ENCODE measurements at places on chromosomes 2 and 18.

GRCh38 chr2:219428469-219428868 is 6.2 kb upstream of the SPEG start:
- DNase-seq, result no peak

- no peak for DNase-seq
These were observed 47.6 kb downstream of the KLHL29 start for GRCh38 chr2:23432531-23432930.

GRCh38 chr2:239625156-239625845 is 224.5 kb upstream of the HDAC4 start:
- no peak for DNase-seq

GRCh38 chr2:100720445-100720844 is 99.5 kb upstream of the NPAS2 start:
- no peak for DNase-seq

GRCh38 chr2:35858216-35858615 is 497.4 kb upstream of the CRIM1 start:
- no peak for DNase-seq

- DNase-seq, result no peak
These were observed 28.4 kb upstream of the PUM2 start for GRCh38 chr2:20378891-20379519.

- no peak for DNase-seq
These were observed 36.6 kb downstream of the EHBP1 start for GRCh38 chr2:62741954-62742722.

GRCh38 chr2:96528006-96528699 is 8.4 kb upstream of the ARID5A start:
- DNase-seq, result no peak

- DNase-seq, result peak; percentile 16
These were observed 543 bp downstream of the HADHB start for GRCh38 chr2:26245231-26245732.

DNA sequence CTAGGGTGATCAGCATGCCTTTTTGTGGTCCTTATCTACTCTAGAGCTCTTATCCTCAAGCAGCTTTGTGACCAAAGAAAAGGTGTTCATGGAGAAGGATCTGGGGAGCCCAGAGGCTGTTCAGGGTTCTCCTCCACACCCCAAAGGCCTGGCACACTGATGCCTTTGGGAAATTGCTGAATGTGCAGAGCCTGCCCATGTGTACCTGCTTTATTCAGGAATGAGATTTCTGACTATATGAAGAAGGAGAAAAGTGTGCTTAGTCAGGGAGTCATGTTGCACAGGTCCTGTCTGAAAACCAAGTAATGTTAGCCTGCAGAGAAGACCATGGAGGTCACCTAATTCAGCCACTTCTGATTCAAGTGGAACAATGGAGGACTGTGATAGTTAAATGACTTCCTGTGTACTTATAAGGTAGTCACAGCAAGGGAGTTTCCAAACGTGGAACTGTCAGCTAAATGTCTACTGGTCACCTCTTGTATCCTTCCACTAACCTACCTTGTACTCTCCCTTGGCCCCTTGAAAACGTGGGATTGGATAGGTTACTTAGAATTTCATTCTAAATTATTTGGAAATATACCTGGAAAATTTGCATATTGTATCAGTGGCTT is 81.3 kb downstream of the LIMS1 start:
- DNase-seq, result no peak

GRCh38 chr2:29114586-29114945 is 649 bp upstream of the CLIP4 start:
- DNase-seq, result no peak

DNA sequence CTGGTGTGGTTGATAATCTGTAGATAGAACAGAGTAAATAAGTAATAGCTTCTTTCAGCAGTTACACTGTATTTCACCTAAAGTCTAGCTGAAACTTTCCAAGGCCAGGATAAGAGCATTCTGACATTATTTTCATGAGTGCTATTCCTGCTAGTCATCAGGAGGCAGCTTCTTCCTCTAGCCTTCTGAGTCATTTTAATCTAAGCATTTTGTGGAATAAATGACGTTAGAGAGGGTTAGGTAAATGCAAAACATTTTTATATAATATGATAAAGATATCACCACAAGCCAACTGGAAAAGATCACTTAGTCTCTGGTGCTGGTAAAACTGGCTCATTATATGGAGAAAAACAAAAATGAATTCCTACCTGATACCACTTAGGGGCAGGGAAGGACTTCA is 138.5 kb downstream of the MEP1B start:
- DNase-seq, result no peak

- no peak for DNase-seq
These were observed 544 bp upstream of the AGFG1 start for GRCh38 chr2:227471412-227471811.

DNA sequence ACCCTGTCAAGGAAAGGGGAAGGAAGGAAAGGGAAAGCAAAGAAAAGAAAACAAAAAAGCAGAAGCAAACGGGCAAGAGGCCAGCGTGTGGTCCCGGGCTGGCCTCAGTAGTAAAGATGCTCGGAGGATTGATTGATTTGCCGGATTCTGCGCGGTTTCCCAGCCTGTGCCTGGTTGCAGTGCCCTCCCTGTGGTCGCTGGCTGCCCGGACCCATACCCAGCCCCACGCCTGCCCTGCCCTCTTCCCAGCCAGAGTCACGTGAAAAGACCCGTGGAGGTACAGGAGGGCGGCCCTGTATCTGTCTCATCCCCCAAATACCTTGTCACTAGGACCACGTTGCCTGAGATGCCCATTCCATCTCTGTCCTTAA is 55.1 kb upstream of the IMP4 start:
- DNase-seq, result no peak

- no peak for DNase-seq
These were observed 27.9 kb upstream of the PTMA start for GRCh38 chr2:231680285-231680991.

DNA sequence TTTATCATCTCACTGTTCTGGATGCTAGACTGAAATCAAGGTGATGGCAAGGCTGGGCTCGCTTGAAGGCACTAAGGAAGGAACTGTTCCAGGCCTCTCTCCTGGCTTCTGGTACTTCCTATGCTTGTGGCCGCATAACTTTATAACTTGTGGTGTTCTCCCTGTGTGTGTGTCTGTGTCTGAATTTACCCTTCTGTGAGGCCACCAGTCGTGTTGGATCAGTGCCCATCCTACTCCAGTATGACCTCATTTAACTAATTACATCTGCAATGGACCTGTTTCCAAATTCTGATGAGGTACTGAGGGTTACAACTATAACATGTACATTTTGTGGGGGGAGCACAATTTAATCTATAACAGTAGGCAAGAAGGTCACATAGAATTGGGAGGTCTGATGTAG is 41.6 kb downstream of the LYPD6B start:
- no peak for DNase-seq

- DNase-seq, result no peak
These were observed 259.3 kb downstream of the NEDD4L start for GRCh38 chr18:58303363-58303762.

GRCh38 chr2:106890606-106891005 is 4.6 kb upstream of the ST6GAL2 start:
- no peak for DNase-seq

GRCh38 chr2:120949027-120949956 is 213.6 kb downstream of the GLI2 start:
- no peak for DNase-seq

DNA sequence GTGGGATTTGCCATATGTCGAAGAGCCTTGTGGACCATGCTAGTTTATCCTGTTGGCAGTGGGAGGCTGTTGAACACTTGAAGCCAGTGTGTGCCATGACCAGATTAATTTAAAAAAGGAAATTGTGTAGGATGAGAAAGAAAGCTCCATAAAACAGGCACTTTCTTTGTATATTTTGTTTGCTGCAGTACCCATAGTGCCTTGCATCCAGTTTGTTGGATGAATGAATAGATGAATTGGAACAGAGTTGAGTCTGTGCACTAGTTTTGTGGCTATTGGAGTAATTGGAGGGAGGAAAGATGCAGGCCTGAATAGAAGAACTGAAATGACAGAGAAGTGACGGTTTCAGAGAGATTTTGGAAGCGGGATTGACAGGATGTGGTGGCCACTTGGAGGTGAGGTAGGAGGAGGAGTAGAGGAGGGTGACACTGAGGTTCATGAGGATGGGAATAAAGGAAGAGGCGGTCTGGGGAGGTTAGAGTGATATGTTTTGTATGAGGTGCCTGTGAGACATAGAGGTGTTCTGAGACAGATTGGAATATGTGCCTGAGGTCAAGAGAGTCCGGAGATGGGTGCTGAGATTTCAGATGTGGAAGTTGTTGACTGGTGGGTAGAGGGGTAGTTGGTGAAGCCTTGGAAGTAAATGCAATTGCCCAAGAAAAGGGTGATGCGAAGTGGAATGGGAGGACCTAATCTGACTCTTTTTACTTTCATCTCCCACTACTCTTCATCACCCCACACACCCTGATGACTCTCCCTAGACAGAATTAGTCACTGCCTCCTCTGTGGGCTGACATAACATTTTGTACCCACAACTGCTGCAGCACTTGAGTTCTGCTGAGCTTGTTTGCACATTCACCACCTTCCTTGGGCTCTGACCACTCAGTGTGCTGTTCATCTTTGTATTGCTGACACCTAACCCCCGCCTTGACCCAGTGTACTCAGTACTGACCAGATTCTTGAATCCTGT is 5.1 kb downstream of the DGUOK start:
- DNase-seq, result no peak

DNA sequence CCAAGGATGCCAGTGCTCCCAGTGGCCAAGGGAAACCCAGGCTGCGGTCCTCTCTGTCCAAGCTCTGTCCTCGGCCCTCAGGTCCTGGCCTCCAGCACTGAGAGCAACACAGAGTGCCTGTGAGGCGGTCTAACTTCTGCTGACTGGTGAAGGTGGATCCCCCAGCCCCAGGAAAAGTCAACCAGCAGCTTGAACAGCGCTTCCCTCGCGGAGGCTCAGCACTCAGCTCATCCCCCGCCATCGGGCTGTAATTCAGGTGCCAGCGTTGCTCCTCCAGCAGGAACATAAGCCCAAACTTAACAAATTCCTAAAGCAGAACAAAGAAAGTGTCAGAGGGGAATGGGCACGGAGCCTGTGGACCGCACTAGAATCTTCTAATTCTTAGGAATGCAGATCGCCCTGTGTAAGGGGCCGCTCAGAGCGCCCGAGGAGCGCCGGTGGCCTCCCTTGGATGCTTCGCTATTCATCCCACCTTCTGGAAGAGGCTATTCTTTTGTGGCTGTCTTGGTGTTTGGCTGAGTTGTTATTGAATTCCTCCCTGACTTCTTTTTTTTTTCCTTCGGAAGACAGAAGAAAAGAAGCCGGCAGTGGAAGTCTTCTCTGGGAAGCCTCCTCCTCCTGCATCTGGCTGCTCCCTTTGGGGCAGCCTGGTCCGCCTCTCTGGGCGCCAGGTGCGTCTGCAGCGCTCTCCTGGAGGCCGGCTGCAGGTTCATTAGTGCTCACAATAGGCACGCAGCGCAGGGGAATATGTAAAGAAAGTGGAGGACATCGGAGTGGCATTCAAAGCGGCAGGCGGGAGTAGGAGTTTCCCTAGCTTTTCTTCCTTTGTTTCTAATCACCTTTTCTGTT is 905.6 kb downstream of the TSN start:
- no peak for DNase-seq

DNA sequence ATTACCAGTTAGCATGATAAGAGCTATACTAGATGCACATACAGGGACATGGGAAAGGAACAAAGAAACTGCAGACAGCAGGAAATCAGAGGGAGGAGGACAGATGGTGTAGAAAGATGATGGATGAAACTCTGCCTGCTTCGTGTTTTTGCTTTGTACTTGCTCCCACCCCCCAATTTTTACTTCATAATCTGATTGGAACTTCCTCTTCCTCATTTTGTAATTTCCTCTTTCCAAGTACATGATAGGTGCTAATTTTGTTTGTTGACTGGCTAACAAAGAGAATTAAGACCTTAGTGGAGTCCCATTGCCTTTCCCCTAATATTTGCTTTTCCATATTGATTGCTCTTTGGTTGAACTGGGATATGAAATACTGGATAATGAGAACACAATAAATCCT is 76.0 kb upstream of the PELI1 start:
- DNase-seq, result no peak

- no peak for DNase-seq
These were observed 8.6 kb upstream of the FAHD2A start for GRCh38 chr2:95393901-95394300.

GRCh38 chr2:17242813-17243485 is 275.3 kb downstream of the RAD51AP2 start:
- DNase-seq, result no peak

GRCh38 chr2:168710754-168711467 is 91.5 kb upstream of the NOSTRIN start:
- no peak for DNase-seq

DNA sequence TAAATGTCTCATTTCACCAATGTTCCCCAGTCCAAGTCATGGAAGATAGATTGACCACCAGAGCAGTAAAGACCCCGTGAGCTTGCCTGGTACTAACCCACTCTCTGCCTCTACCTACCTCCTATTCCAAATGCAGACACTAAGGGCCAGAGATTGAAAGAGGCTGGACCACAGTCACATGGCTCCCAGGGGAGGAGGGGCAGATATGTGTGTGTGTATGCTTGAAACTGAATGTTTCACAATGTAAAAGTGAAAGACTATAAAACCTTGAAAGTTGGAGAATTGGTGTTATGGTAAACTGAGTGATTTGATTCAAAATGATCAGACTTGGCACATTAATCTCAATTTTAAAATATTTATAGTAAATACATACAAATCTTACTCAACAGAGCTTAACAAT is 21.7 kb upstream of the KLHL29 start:
- no peak for DNase-seq

DNA sequence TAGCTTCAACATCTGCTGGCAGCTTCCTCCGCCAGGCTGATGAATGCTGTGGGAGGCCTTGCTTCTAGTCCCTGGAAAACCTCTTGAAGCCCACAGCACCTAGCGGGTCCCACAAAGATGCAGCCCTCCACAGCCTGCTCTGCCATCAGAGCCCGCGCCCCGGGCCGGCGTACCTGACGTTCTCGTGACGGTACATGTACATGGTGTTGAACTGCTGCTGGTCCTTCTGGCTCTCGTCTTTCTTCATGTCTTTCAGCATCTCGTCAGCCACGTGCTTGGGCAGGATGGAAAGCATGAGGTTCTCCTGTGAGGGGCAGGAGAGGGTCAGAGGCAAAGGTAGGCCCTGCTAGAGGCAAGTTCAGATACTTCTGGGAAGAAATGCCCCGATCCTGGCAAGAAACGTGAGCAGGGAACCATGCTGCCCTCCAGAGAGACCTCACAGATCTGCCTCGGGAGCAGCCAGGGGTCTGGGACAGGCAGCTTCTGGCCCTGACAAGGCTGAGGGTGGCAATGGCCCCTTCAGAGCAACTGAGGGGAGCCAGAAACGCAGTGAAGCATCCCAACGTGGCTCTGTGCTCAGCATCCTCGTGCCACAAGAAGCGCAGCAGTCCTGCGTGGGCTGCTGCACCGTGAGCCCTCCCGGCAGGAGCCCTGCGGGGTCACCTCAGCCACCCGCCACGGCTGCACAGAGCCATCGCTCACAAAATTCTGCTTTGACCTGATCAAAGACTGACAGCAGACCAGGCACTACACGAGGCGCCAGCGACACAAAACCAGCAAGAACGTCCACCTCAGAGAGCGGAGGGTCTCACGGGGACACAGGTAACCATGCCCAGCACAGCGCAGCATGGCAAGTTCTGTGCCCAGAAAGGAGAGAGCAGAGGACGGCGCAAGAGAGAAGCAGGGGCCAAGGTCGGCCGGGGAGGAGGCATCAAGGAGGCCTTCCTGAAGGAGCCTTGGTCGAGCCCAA is 49.1 kb downstream of the CENPO start:
- DNase-seq, result no peak

- DNase-seq, result no peak
These were observed 273.7 kb downstream of the NOL4 start for GRCh38 chr18:33951031-33951430.
